ENCODE measurements at places on chromosomes 7 and 10.

GRCh38 chr7:104272767-104273384 is 55.5 kb upstream of the LHFPL3 start:
- DNase-seq: no peak

GRCh38 chr7:83148776-83149175 is 13.9 kb downstream of the PCLO start:
- DNase-seq: no peak

DNA sequence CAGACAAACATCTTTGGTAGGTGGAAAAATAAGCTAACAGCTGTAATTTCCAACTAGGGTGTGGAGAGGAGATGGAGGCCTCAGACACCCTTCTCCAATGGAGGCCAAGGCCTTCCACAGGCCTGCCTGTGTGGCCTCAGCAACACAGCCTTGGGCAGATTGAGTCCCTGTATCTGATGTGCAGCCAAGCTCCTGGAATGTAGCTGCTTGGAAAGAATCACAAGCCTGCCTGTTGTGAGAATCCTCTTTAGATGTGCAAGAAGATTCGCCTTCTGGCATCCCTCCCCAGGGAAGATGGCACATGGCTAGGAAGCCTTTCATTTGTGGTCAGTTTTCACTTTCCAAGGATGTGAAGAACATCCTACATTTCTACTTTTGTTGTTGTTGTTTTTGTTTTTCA is 684.0 kb downstream of the GRID1 start:
- no peak for DNase-seq

GRCh38 chr10:130745821-130746220 is 565.7 kb downstream of the TCERG1L start:
- no peak for DNase-seq

GRCh38 chr10:77844177-77844576 is 82.4 kb downstream of the DLG5 start:
- DNase-seq: no peak

GRCh38 chr7:84060760-84061261 is 133.8 kb downstream of the SEMA3A start:
- no peak for DNase-seq

DNA sequence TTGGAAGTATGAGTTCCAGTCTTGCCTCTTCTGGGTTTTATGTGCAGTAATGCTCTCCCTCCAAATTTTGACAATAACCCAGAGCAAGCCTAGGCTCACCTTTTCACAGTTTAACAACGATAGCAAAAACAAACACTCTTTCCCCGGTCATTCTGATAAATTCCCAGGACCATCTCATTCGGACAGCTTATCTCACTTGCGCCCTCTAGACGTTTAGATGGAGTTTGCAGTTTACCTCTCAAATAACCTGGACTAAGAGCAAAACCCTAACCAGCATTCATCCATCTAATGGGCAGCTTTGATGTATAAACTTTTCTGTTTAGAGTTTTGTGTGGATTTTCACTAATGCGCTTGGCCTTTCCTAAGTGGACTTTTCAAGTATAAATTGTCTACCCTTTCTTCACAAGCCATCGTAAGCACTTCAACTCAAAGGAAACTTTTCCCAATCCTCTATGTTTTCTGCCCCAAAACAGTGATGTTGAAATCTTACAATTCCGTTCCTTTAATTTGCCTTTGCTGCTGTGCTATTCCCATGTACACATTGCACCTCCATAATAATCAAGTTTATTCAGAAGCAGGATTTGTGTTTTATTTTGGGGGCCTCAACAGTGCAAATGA is 114.9 kb downstream of the HDAC9 start:
- peak; percentile 3 for DNase-seq

- no peak for DNase-seq
These were observed 231.6 kb downstream of the SORCS3 start for GRCh38 chr10:104872691-104873090.

GRCh38 chr10:113496111-113497109 is 56.4 kb upstream of the HABP2 start:
- no peak for DNase-seq
